Type B pancreatic cell (in vitro differentiated cells): ENCODE measurements at places on chromosomes 1 and 21.

DNA sequence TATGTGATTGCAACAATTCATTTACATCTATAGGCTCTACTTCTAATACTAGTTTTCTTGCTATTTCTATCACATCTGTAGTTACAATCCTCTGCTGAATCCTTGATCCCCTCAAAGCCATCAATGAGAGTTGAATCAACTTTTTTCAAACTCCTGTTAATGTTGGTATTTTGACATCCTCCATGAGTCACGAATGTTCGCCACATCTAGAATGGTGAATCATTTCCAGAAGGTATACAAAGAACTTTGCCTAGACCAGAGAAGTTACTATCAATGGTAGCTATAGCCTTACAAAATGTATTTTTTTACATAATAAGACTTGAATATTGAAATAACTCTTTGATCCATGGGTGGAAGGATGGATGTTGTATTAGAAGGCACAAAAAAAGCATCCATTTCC, 110.0 kb downstream of the AMY1C start:
- no peak for DNase-seq

- no peak for DNase-seq
Observed at GRCh38 chr1:200367841-200368534, 41.8 kb downstream of the ZNF281 start.

DNA sequence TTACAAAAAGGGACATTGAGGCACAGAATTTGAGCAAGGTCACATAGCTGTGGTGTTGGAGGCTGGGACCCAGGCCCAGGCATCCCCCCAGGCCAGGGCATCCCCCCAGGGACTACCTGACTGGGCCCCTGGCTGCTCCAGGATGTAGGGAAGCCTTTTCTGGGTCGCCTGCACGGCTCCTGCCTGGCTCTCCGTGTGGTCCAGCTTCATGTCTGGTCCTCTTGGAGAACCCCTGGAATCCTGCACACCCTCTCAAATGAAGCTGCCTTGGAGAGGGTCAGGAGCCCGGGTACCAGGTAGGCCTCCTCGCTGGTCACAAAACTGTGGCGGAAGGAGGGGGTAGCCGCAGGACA, 919 bp upstream of the CELSR2 start:
- DNase-seq, result no peak

DNA sequence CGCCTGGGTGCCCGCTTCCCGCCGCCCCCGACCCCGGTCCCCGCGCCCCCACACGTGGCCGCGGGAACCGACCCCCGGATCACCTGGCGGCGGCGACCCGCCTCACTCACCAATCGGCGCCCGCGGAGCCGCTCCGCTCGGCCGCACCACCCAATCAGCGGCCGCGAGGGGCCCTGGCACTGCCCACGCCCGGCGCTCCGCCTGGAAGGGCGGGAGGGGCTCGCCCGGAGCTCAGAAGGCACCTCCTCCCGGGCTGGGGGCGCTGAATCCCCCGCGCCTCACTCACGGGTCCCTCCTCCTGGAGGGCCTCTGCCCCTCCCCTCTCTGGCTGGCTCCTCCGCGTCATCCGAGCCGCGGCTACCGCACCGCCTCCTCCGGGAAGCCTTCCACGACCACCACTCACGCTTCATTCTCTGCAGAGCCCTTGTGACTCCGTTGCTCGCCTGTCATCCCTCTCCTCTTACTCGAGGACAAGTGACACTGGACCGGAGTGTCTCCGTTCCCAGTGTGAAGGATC, 374 bp downstream of the SH2D5 start:
- DNase-seq, result no peak

DNA sequence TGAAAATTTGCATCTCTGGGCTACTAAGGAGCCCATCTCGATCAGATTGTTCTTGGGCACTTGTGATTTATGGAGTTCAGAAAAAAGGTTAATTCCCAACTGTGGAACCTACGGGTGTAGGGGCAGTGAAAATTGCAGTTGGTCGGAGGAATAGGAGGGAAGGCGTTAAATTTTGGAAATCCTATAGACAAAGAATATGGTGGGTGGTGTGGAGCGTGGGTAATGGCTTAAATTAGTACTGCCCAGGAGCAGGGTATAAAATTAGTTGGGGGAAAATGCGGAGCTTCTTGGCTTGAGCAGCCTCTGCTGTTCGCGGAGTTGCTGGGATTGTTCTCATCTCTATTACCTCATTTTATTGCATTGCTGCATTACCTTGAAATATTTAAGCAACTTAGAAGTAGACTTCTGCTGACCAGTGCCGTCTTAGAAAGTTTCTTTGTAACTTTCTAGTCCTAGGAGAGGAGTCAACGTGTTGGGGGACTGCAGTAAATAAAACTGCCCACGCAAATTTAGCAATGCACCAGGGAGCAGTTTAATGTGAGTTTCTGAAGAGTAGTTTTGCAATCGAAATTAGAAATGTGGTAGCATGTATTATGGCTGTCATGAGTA, 514 bp downstream of the S1PR1 start:
- DNase-seq, result no peak

DNA sequence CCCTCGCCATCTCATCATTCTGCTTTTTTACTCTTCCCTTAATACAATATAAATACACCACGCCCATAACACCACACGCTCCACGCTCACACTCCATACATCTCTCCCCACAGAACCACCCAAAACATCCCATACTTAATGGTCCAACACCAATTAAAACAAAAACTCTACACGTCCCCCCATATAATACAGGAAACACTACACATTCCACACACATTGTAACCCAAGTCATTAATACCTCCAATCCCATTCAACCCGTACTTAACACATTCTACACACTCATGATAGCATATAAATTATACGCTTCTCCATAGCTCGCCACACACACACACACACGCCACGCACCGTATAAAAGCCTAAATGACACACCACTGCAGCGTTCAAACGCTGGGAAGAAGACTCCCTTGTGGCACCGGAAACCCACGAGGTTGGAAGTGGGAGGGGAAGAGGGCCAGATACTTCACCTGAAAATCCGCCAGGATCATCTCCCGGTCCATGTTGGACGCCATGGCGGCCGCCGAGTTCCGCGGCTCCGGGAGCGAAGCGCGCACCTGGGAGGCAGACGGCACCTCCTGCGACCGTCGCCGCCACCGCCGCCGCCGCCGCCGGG, 659 bp downstream of the FAF1 start:
- DNase-seq, result no peak

DNA sequence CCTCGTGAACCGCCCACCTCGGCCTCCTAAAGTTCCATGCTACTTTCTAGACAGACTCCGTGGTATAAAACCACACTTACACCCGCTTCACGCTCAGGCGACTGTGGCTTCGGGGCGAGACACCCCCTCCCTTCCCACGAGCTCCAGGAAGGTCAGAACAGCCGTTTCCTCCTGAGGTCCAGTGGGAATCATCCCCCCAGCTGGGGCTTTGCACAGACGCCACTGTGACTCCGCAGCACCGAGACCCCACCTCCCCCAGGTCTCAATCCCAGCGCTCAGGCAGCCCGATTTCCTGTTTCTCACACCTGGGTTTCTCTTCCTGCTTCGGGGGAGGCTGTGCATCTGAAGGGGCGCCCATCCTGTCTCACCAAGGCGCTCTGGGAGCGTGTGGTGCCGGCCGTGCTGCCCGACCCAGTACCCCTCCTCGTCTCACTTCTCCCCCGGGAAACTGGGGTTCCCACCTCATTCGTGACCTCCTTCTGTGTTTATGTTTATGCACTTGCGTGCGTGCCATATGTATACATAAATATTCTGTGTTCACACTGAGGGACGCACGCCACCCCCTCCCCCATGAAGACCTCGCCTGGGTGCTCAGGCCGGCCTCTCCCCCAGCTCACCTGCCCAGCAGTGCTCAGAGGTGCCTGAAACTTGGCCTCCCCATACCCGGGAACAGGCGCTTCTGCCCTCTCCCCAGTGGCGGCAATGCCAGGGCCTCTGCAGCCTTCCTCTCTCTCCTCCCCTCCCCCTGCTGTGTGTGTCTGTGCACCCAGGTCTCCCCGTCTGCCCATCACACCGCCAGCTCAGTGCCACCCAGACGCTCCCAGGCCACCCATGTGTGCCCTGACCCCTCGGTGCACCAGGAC, 14.6 kb downstream of the SLC35E2B start:
- DNase-seq, result no peak

- DNase-seq, result no peak
Observed at GRCh38 chr21:31342348-31342747, 1.7 kb downstream of the TIAM1 start.

- no peak for DNase-seq
Observed at GRCh38 chr1:10286244-10286643, 75.9 kb downstream of the KIF1B start.

DNA sequence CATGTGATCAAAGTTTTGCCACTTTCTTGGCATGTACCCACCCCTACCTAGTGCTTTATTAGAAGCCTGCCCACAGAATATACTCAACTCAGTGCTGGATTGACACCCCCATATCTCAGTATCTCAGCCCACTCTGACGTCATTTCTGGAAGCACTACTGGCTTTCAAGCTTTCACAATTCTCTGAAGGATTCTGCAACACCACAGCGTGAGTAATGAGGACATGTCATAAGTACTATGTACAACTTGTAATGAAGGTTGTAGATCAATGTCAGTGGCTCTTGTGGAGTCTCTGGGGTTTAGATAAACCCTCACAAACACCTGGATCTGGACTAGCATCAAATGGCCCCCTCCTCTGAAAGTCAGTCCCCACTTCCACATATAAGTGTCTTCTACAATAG, 57.2 kb downstream of the TNFSF4 start:
- DNase-seq, result no peak

GRCh38 chr1:161502181-161502580, 3.1 kb upstream of the FCGR2A start:
- no peak for DNase-seq

DNA sequence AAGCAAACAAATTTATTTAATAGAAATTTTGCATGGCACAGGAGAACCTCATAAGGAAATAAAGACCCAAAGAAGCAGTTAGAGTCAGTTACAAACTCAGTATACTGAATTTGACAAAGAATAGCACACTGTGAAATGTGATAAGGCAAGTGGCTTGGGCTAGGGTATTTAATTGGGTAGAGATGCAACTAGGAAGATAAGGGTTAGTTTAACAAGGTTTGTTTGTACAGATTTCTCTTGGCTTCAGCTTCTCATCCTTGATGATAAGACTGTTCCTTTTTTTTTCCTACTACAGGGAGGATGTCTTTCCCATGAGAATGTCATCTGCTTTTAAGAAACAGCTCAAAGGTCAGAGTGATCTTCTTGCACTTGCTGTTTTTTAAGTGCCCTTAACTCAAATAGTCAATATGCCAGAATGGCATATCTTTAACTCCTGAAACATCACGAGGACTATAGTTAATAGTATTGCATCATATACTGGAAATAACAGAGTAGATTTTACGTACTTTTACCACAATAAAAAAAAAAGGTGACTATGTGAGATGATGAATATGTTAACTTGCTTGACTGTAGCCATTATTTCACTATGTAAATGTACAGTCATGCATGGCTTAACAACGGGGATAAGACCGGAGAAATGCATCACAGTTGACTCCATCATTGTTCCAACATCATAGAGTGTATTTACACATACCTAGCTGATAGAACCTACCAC, 9.2 kb upstream of the TRAF3IP3 start:
- no peak for DNase-seq

DNA sequence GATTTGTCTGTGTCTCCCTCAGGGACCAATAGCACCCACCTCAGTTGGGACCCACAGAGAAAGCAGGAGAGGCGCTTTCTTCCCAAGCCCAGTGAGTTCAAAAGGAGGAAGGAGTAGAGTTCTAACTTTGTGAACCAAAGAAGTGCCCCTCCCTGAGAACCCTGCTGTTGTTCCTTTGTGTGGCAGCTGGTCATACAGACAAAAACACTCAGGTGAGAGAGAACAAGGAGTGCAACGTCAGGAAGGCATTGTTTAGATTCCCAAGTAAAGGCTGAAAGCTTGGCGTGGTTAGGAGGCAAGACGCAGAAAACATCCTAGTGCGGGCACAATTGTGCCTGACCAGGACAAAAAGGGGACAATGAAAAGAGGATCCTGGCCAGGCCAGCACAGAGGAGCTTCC, 654.6 kb downstream of the KIF26B start:
- DNase-seq, result peak; percentile 20

GRCh38 chr1:42877380-42877779, 31.0 kb downstream of the ZNF691 start:
- no peak for DNase-seq

GRCh38 chr1:6239950-6240768, 3.8 kb upstream of the HES3 start:
- no peak for DNase-seq

GRCh38 chr1:7103874-7104273, 318.6 kb downstream of the CAMTA1 start:
- DNase-seq, result no peak

DNA sequence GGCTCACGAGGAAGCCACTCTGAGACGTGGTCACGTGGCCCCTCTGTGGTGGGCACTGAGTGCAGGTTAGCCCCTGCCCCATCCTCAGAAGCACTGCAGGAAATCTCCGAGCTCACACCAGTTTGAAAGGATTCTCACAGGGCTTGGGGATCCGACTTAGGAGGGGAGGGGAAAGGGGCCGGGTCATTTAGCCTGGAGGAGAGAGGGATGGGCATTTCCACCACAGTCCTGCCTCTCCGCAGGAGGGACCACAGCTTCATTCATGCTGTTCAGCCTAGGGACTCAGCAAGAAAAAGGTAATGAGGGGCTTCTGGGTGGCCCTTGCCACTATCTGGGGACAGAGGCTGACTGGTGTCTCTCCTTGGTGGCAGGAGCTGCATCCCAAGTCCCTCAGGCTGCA, 126.5 kb downstream of the NPHP4 start:
- DNase-seq, result no peak

DNA sequence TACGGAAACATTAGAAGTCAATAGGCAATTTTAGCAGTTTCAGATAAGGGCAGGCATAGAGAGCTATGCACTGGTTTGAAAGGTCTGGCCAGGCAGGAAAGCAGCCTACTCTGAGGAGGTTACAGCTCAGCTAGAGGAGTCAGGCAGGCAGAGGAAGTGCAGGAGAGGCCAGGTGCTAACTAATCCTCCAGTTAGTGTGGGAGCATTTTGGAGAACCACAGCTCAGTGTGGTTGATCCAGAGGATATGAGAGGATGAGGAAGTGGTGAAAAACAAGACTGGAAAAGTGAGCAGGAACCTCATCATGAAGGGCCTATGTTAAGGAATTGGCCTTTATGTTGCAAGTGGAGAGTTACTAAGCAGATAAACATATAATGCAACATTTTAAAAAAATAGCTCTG, 282.4 kb upstream of the SGIP1 start:
- no peak for DNase-seq

DNA sequence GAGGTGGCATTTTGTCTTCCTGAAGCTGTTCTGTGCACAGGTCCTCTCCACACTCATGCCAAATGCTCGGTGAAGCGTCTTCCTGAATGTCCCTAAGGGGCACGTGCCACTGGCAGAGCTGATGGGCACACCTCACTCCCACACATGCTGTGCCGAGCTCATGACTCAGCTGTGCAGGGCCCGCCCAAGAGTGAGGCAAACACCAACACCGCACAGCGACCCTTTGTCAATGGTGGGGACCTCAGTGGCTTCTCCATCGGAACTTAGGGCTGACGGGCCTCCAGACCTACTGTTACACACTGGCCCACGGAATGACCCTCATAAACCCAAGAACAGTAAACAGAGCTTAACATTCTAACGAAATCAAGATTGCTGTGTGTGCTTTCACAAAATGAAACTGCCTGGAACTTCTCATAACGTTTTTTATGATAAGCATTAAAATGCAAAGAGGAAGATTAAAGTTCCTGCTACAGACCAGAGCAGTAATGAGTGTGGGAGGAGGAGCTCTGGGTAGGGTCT, 89.3 kb downstream of the SIM2 start:
- no peak for DNase-seq

GRCh38 chr21:42081931-42082381, 10.8 kb downstream of the UMODL1 start:
- DNase-seq, result no peak
